ENCODE measurements at places on chromosomes 3 and 15.

- no peak for DNase-seq
Measured at GRCh38 chr3:43094381-43094780, 11.5 kb downstream of the POMGNT2 start.

GRCh38 chr3:197961582-197961945 is 1.5 kb downstream of the LMLN start:
- DNase-seq = no peak

DNA sequence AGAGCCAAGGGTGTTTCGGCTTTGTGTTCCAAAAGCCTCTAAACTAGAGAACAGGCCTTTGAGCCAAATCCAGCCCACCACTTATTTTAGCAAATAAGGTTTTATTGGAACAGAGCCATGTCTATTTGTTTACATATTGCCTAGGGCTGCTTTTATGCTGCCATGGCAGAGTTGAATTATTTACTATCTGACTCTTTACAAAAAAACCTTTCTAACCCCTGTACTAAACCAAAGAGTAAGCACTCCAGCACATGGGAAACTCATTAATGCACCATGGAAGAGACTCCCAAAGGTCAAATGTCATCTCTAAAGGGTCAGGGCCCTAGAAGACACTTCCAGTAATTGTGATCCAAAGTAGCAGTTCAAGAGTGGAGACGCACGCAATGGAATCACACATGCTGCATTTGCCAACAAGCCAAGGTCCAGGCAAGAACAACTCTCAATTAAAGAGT is 22.3 kb downstream of the OSBPL10 start:
- DNase-seq = no peak

- DNase-seq = no peak
Measured at GRCh38 chr3:47143068-47143467, 20.8 kb downstream of the SETD2 start.

DNA sequence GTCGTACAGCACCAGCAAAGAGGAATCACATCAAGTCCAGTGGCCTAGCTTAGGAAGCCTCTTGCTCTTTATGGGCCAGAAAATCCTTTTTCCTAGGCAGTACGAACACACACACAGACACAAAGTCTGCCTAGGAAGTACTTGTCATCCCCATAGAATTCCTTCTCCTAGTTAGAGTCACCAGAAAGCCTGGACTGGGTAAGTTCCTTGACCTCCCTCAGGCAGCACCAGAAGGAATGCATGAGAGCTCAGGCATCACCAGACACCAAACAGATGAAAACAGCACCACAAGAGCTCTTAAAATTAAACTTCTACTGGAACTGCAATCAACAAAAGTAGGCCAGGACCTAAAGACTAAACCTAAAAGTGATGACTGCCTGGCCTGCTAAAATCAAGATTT is 192.9 kb upstream of the CCDC54 start:
- no peak for DNase-seq

GRCh38 chr15:67089217-67090193 is 24.1 kb downstream of the SMAD3 start:
- DNase-seq = no peak

DNA sequence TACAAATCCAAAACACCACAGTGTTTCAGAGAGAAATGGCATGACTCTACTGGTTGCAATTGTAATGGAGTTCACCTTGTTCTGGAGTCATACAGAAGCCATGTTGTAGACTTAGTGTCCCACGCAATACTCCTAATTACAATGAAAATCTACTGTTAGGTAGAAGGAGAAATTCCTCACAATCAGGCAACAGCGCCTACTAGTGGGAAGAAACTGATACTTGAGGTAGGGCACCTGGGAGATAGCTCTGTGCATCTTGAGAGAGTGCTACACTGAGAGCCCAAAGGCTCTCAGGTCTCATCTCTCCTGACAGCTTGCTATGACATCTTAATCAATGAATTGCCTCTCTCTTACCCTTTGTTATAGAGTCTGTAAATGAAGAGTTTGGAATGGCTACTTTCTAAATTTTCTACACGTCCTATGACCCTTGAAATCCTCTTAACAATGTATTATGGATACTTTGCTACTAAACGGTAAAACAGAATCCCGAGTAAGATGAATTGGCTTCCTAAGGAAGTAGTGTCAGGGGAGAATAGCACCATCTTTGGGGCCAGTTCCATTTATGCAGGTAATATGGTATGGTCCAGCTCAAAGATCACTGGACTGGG is 422.7 kb upstream of the TPRG1 start:
- DNase-seq = no peak

DNA sequence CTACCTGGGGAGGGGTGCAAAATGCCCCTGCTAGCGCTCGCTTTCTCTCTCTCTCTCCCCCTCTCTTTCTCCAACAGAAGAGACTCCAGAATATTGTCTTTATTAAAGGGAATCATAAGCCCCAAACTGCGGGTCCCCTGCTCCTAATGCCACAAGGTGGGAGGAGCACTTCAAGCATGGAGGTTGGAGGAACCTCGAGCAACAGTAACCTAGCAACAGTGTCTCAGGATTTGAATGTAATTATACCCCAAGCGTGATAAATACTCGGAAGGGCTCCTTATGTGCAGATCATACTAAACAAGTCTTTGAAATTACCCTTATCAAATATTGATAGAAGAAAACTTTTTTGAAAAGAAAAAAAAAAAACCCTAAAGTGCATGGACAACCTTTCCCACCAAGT is 582.2 kb upstream of the PPP2R3A start:
- DNase-seq = no peak

GRCh38 chr3:31027914-31028313 is 133.5 kb upstream of the GADL1 start:
- no peak for DNase-seq

DNA sequence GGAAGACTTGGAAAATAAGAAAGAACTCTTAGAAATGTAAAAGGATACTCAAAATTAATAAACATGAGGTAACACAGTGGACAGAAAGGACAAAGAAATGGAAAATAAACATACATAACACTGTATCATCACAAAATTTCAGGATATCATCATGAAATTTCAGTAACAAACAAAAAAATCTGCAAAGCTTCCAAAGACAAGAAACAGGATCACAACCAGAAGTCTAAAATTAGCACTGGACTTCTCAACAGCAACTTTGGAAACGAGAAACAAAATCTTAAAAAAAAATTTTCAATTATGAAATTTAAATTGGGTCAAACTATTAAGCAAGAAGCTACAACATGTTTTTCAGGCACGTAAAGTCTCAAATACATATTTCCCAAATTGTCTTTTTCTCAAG is 238.8 kb downstream of the STAG1 start:
- no peak for DNase-seq

DNA sequence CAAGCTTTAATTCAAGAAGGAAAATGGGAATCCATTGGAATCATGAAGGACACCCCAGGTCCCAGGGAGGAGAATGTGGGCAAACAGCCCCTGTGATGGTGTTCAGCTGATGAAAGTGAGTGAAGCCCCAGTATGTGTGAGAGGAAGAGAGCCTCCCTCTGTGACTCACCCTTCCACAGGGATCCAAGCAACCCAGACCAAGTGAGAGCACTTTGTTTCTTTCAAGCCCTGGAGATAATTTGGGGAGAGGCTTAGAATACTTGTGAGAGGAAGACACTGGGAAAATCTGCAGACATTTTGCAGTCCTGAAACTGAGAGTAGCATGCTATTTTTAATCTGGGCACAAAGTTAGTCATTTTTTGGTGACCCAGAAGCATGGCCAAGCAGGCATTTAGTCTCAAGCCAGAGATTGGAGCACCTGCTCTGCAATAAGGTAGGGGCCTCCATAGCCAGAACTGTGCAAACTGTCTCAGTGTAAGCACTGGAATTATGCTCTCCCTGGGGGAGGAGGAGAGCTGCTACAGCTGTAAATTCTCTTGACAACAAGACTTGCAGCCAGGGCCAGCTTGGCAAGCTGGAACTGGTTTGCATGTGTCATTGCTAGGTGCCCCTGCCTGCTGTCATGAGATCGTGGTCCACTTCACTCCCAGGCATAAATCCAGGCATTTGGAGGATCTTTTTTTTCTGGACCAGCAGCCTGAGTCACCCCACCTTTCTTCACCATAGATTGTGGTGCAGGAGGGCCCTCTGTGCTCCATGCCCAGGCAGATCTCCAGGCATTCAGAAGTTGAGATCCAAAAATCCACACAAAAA is 537.8 kb upstream of the DPPA4 start:
- no peak for DNase-seq

GRCh38 chr15:101452572-101452971 is 36.9 kb downstream of the PCSK6 start:
- DNase-seq = no peak

DNA sequence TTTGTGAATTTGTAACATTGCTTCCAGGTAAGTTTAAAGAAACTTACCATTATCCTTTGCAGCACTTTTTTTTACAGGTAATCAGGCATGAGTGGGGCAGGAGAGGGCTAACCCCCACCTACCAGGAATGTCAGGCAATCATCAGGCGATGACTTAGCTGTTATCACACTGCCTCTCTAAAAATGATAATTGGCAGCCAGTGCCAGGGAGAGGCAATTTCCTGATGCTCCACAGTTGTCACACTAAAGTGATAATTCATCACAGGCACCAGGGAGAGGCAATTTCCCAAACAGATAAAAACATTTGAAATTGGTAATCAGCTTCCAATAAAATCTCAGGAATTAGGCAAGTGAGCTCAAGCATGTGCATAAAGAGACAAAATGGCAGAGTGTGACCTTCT is 26.3 kb downstream of the NSUN3 start:
- DNase-seq = no peak

GRCh38 chr15:101657968-101658784 is 6.0 kb upstream of the TM2D3 start:
- no peak for DNase-seq

Data from RKO (cell line).